ENCODE measurements at places on chromosomes 1 and 21.

- peak; percentile 49 for DNase-seq
Observed at GRCh38 chr1:72184099-72184701, 98.1 kb downstream of the NEGR1 start.

DNA sequence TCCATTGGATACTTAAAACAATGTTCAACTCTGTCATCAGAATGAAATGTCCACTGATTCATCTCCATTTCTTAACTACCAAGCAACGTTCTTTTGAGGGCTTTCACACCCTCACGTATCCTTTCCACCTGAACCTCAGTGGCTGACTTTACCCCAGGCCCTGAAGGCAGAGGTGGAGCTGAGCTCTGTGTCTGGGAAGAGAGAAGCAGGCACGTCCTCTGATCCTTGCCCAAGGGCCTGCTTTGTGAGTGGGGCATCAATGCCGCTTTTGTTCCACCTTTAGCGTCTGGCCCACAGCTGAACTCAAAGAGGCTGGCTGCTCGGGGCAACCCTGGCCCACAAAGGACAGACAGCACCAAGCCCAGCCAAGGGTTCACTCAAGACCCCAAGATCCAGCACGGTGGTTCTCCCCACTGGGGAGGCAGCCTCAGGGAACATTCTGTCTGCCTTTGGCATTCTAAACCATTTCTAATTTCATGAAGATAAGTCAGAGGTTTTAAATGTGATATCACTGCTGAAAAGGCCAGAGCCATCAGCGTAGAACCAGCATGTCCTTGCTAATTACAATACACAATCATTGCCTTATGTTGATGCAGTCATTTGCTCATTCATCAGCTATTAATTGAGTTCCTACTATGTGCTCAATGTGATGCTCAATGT is 126.0 kb upstream of the UBE2U start:
- DNase-seq: peak; percentile 81

- DNase-seq: no peak
Observed at GRCh38 chr1:192518700-192519099, 56.9 kb upstream of the RGS1 start.

DNA sequence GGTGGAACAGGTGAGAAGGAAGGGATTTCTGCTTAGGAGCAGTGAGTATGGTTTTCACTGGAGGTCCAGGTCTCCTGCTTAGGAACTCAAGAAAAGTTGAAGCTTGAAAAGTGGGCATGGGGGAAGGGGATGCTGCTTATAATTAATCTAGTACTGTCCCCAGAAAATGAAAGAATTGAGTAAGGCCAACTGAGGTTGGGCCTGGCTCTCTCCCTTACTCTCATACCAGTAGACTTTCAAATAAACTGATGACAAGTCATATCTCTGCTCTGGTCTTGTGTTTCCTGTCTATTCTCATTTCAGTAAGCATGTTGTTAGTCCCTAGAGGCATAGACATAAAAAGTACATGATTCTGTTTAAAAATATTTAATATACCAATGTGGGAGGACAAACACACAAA is 26.4 kb downstream of the CD48 start:
- no peak for DNase-seq

GRCh38 chr21:45390831-45391742 is 13.9 kb upstream of the COL18A1 start:
- DNase-seq: no peak
